NCI-H1694 treated with DMSO at 0.1 percent for 48 hours (cell line): ENCODE measurements at places on chromosomes 3 and 15.
A peak's percentile ranks its signal among the peaks of the same experiment; 100 is the strongest.

DNA sequence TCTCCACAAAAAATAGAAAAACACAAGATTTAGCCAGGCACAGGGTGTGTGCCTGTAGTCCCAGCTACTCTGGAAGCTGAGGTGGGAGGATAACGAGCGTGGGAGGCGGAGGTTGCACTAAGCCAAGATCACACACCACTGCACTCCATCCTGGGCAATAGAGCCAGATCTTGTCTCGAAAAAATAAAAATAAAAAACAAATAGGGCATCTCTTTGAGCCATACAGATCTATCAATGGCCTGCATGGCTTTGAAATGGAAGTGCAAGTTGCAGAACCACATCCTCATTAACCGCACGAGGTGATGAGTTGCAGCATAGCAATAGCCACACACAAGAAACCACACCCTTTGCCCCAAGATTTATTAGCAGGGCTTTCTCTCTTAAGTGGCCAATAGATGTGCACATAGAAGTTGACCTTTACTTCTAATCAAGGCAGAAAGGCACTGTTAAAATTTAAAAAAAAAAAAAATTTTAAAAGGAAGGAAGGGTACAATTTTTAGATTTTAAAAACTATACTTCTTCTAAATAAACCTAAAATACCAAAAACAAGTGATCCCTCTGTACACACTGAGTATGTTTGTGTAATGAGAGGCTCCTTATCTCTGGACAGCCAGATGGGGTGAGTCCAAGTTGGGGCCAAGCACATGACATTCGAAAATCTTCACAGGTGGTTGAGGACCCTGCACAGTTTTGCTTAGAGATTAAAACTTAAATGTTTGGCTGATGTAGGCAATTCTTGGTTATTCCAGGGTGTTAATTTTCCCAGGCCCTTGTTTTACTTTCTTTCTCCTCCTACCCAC lies 53.4 kb downstream of the FILIP1L start:
- DNase-seq, result no peak

DNA sequence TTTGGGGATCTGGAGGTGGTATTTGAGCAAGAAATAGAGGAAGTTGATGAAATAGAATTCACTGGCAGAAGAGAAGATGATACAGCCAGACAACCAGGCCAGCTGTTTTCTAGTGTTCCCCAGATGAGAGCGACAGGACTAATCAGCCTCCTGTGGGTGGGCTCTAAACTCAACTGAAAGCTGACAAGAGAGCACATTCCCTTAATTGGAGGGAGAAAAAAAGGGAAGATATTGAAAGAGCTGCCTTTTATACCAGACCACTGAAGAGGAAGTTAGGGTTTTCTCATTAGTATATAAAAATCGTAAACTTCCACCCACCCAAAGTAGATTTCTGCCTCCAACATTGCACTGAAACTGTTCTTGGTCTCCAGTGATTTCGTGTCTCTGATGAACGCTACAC lies 6.5 kb upstream of the TM4SF19 start:
- DNase-seq, result no peak

- no peak for DNase-seq
These were observed 14.8 kb upstream of the CX3CR1 start for GRCh38 chr3:39294446-39295183.

- DNase-seq, result no peak
These were observed 52.9 kb downstream of the BCHE start for GRCh38 chr3:165784337-165784736.

DNA sequence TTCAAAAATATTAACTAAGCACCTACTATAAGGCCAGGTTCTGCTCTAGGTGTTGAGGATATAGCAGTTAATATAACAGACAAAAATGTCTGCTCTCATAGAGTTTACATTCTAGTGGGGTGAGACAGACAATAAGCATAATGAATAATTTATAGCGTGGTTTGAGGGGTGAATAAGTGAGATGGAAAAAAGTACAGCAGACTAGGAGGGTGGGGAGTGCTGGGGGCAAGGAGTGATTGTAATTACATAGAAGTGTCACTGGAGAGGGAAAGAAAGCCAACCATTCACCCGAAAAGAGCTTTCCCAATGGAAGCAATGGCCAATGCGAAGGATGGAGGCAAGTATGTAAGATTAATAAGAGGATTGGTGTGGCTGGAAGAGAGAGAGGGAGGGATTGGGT lies 552.9 kb upstream of the KCNMB2 start:
- DNase-seq, result no peak

- no peak for DNase-seq
These were observed 67.9 kb upstream of the AKAP13 start for GRCh38 chr15:85312486-85312885.

DNA sequence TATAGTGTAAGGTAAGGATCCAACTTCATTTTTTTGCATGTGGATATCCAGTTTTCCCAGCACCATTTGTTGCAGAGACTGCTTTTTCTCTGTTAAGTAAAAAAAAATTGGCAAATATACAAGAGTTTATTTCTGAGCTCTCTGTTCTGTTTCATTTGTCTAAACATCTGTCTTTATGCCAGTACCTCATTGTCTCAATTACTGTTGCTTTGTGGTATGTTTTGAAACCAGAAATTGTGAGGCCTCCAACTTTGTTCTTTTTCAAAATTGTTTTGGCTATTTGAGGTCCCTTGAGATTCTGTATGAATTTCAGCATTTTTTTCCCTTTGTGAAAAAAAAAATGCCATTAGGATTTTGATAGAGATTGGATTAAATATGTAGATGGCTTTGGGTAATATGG lies 150.5 kb downstream of the MINAR1 start:
- DNase-seq, result no peak

DNA sequence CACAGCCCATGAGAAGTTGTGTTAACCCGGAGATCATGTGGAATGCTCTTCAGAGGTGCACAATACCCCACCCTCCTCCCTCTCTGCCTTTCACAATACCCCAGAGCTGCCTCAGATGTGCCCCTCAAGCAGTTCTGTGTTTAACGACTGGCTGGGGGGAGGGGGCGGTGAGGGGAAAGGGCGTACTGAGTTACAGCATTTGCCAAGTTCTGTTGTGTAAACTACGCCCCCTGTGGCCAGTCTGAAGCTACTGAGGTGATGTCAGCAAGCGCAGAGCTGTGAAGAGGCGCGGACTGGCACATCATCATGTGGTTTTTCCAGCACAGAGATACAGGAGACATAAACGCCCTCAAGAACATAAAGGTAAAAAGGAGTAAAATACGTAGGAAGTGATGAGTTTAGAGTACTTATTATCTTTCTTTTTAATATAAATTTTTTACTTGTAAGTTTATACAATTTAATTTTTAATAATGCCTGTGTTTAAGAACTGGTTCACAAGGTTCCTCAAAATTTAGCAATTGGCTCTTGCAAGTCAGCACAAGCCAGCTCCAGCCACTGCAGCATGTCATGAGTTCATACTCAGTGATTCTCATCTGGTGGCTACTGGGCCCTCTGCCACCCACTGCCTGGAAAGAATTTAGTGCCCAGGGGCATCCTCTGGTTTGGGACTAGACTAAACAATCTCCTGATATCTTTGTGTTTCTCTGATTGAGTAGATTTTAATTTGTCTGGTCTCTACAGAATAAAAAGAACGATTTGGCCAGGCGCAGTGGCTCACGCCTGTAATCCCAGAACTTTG lies 1.7 kb downstream of the EPB42 start:
- DNase-seq, result no peak

GRCh38 chr15:23565395-23566070 lies at the start of gene MKRN3:
Gene MKRN3, plus strand, starts transcription at chr15:23565674. Its CDS starts 109 bp downstream, at chr15:23565783.
- peak; percentile 76 for DNase-seq
